ENCODE measurements at places on chromosomes 16 and 17.

DNA sequence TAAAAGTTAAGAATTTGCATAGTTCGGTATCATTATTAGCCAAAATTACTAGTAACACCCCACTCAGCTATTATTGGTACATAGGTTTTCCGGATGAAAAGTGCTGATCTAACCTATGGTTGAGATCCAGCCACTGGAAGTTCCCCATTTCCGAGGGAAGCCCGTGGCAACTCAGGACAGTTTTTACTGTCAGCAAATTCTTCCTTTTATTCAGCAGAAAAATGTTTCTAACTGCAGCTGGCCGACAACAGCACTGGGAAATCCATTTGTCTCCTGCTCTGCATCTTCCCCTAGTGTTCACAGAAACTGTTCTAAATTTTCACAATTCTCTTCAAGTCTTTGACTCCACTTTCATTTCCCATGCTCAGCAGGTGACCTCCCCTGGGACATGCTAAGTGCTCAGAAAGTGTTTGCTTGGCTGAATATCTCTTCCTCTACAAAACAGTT lies 15.5 kb upstream of the MMD start:
- DNase-seq = no peak

- DNase-seq = no peak
Measured at GRCh38 chr17:8438441-8438840, 2.8 kb downstream of the NDEL1 start.

DNA sequence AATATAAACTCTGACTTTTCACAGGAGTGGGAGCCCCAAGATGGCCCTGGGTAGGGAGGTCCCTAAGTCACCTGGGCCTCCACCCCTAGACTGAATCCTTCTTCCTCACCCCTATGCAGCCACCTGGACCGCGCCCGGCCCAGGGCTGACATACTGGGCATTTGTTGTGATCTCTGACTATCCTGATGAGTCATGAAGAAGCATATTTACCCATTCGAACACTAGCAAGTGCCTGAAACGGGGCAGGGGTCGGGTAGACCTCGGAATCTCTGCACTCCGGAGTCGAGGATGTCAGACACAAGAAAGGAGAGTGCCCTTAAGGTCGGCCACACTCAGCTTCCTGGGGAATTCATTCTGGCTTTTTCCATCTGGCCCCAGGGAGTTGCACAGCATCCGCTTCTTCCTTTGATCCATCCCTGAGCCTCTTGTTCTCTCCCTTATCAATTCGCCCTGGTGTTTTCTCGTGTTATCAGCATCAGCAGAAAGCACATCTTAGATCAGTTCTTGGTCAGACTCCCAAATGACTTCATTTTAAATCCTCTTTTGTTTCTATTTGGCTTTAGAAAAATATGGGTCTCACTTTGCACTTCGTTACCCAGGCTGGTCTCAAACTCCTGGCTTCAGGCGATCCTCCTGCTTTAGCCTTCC lies 10.4 kb downstream of the METTL22 start:
- DNase-seq = no peak

DNA sequence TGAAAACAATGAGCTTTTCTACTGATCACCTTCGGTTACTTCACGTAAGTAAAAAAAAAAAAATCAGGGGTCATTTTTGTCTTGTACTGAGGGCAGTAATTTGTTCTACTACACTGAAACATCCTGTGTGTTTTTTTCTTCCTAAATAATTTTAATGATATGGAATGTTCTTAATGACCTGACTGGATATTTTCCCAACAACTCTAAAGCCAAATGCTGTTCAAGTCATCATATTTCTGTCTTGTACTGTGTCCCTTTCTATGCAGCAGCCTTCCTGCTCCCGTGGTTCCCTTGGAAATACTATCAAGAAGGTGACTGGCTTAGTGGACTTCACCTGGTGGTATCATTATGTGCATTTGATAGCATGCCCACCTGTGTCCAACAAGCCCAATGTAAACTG lies 10.8 kb upstream of the CDR2 start:
- no peak for DNase-seq

DNA sequence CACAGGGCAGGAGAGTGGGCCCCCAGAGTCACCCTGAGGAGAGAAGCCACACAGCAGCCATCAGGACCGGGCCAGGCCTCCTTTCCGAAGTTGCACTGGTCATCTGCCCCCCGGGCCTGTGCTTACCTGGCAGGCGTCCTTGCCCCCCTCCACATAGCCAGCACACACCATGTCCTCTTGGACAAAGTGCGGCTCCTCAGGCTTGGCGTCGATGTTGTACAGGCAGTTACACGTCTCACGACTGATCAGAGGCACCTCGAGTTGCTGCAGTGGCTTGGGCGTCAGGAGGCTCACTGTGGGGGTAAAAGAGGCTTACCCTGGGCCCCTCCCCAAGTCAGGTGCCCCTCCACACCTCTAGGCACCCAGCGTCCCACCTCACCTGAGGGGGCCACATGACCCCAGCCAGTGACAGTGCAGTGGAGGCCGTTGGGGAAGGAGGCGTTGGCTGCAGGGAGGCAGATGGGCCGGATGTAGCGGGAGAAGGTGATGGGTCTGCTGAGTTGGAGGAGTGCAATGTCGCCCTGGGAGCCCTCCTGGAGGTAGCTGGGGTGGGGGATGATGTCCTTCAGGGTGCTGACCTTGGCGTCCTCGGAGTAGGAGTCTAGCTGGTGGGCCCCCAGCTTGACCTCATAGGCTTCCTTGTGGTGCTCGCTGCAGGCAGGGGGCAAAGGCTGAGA lies 3.1 kb downstream of the PRSS8 start:
- DNase-seq = no peak

- peak; percentile 34 for DNase-seq
Measured at GRCh38 chr17:71084219-71084618, 914.9 kb downstream of the KCNJ2 start.

DNA sequence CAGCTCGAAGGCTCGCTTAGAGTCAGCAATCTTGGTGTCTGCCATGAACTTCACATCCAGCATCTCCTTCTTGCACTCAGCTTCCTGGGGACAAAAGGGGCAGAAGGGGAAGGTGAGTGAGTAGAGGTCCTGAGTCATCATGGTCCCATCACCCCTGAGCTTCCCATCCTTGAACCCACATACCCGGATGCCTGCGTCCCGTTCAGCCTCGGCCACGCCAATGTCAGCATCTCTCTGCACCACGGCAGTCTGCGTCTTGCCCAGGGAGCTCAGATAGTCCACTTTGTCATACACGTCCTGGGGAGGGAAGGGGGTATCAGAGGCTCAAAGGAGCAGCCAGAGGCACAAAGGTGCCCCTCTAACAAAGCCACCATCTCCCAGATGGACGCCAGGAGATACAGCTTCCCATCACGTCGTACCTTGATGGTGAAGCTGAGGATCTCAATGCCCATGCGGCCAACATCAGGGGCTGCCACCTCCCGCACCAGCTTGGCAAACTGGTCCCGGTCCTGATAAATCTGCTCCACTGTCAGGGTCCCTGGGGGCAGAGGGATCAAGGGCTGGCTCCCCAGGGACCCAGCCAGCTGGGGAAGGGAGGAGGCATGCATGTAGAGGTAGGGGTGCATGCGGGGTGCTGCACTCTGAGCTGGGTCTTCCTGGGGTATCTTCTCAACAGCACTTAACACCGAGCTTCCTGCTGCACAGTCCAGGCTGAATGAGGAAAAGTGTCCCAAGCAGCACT lies 15.2 kb downstream of the FLOT2 start:
- DNase-seq = no peak

- no peak for DNase-seq
Measured at GRCh38 chr16:47057630-47057993, 84.1 kb upstream of the DNAJA2 start.

- DNase-seq = peak; percentile 55
Measured at GRCh38 chr16:30005341-30006094, 5.3 kb downstream of the DOC2A start.

DNA sequence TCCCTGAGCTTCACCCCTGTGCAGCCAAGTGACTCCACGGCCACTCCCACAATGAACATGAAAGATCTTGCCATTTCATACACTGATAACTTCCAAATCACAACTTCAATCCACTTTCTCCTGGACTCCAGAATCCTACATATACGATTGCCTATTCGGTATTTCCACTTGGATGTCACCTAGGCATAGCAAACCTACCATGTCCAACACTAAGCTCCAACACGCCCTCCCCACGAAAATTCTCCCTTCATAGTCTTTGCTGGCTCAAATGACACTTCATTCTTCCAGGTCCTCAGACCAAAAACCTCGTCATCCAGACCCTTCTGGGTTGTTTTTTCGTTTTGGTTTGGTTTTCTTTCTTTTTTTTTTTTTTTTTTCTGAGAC lies 1.9 kb downstream of the GLTPD2 start:
- no peak for DNase-seq

GRCh38 chr16:22721511-22722100 lies 92.4 kb upstream of the HS3ST2 start:
- no peak for DNase-seq

GRCh38 chr16:85206472-85207356 lies 94.4 kb upstream of the CIBAR2 start:
- DNase-seq = no peak

DNA sequence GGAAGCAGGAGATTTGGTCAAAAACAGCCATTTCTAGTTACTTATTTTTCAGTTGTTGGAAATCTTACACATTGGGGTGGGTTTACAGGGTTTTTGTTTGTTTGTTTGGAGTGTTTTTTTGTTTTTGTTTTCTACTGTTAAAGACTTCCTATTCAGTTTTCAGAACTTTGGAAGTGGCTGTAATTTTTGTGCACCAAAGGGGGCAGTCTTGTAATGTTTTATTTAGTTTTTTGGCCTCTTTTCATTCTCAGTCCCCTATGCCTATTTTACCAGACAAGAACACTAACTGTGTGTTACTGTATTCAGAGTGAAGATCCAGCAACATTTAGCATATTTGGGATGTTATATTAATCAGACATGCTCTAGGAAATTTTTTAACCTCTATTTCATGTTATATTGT lies 20.6 kb downstream of the TPPP3 start:
- no peak for DNase-seq

- DNase-seq = no peak
Measured at GRCh38 chr16:53805752-53806151, 101.8 kb downstream of the FTO start.

DNA sequence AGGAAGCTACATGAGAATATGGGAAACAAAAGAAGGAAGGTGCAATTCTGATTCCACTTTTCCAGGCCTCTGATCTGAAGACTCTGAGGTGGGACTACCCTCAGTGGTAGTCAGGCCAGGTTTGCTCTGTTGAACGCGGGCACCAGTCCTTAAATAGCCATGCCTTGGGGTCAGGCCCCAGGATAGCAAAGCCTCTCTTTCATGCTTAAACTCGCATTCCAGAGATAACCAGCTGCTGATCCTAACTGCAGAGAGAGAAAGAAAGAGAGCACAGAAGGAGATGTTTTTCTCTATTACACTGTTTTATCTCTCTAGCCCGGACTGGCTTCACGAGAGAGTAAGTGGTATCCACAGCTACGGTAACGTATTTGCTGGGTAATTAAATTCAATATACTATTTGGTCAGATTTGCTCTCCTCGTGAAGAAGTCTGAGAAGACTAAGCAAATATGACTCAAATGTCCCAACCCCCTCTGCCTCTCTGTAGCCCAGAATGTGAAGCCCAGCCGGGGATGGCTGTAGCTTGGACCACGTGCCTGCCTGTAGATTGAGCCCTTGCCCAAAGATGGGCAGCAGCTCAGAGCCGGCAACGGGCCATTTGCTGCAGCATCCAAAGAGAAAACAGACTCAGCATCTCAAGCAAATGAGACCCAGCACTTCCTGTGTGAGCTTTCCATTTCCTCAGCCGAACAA lies 122.2 kb downstream of the SMG6 start:
- no peak for DNase-seq

DNA sequence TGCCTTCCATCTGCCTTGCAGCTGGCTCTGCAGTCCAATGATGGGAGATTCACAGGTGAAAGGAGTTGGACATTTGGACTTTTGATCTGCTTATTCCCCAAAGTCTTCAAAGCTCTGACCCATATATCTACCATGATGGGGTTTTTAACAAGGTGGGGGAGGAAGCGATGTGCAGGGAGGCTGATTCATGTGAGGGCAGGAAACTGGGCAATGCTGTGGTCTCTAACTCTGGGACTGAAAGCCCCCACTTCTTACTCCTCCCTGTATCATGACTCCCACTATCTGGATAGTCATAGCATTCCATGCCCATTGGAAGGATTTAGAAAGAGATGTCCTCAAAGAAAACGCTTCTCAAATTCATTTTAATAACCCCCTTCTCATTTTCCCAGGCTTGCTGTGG lies 16.3 kb downstream of the HOXB1 start:
- DNase-seq = no peak

GRCh38 chr17:613725-614124 lies 100.9 kb downstream of the VPS53 start:
- DNase-seq = no peak

DNA sequence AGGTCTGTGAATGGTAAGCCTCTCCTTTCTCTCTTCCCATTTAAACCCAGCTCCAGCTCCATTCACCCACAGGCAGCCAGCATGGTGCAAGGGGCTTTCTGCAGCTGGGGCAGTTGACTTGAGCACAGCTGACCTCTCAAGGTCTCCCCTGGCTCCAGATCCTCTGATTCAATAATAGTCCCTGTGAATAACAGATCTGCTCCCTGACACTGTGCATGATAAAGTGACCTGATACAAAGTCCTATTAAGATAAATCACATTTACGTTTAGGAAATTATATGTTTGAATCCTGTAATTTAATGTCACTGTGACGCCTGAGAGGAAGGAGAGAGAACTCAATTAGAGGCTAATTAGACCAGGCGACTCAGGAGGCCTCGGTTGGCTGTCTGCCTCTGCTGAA lies 540.4 kb upstream of the CDH11 start:
- no peak for DNase-seq

DNA sequence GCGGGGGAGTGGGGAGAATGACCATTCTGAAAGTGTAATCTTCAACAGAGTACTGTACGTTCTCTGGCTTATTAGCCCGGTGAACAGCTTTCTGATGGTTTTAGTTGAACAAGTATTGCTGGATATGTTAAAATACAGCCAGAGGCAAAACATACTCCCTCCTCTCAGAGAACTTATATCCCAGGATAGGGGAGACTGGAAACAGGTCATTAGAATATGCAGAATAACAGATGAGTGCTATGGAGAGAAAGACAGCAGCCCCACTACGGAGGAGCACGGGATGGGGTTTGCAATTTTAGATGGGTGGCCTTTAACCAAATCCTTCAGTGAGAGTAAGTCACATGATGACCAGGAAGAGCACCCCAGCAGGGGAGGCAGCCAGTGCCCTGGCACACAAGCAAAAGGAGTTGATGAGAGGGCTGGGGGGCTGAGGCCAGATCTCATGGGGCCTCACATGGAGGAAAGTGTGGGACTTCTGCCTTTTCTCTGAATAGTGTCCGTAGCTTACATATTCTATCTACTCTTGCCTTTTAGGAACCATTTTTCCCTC lies 43.1 kb upstream of the SEC14L1 start:
- no peak for DNase-seq

Data from SW 1271 (cell line).